ENCODE measurements at places on chromosomes 3 and 15.

DNA sequence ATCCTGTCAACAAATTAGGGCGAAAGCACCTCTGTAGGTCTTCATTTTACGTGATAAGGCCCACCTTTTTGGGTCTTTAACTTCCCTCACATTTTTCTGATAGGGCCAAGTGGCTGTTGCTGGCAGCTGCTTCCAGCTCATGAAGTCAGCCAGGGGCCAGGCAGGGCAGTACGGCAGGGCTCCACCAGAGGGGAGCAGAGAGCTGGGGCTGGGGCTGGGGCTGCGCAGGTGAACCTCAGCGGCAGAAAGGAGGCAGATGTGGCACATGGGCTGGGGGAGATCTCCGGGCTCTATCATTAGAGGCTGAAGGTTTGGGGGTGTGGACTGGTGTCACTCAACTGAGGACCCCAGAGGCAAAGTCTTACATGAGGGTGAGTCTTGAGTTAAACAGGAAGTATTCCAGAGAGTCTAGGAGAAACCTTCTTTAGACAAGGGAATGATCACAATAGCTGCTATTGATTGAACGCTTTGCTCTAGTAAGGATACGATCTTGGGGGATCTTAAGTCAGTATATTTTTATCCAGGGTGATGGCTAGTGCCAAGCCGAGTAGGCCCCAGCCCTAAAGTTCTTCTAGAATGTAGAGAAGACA lies 62.8 kb upstream of the MEX3B start:
- peak; percentile 19 for DNase-seq

GRCh38 chr3:33929813-33930212 lies 131.4 kb downstream of the PDCD6IP start:
- no peak for DNase-seq

GRCh38 chr3:123536153-123536895 lies 48.5 kb downstream of the HACD2 start:
- no peak for DNase-seq

DNA sequence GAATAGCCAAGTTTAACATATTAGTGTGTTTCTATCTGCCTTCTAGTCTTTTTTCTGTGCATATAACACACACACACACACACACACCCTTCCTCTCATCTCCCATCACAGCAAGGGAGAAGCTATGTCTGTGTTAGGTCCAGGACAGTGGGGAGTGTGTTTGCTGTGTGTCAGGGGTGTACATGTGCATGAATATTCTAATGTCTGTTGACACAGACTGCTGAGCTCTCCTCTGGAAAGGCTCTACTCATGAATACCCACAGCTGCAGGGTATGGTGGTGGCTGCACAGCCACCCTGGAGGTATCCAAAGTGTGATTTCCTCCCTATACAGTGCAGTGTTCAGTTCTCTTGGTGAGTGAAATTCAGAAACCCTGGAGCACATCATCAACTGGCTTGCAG lies 42.9 kb downstream of the ARNT2 start:
- no peak for DNase-seq

DNA sequence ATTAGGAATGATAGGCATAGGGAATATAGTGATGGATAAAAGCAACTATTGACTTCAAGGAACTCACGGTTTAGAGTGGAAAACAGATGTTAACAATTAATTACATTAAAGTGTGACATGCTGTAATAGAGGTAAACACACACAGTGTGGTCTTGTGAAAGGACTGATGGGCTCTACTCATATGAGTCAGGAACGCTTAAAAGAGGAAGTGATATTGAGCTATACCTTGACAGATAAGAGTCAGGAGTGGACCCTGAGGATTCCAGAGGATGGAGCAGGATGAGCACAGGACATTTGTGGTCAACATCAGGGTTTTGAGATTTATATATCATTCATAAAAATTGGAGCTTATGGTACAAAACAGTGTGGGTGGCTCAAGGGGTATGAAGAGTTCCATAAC lies 11.0 kb downstream of the EXOG start:
- DNase-seq = no peak

DNA sequence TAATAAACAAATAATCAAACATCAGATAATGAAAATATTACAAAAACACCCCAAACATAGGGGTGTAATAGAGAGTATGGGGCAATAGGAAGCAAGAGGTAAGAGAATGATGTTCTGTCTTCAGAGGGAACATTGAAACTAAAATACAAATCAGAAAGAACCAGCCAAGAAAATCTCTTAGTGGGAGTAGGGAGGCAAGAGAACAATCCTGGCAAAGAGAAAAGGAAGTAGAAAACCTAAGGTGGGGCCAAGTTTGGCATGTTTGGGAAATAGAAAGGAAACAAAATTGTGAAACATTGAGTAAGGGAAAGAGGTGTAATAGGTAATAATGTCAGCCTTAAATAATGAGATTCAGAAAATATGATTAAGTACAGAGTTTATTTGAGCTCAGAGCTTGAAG lies 467.1 kb downstream of the RBMS3 start:
- no peak for DNase-seq

GRCh38 chr3:100352296-100353231 lies 18.0 kb downstream of the NIT2 start:
- no peak for DNase-seq

- DNase-seq = no peak
Observed at GRCh38 chr3:49701388-49702077, 12.2 kb downstream of the RNF123 start.

DNA sequence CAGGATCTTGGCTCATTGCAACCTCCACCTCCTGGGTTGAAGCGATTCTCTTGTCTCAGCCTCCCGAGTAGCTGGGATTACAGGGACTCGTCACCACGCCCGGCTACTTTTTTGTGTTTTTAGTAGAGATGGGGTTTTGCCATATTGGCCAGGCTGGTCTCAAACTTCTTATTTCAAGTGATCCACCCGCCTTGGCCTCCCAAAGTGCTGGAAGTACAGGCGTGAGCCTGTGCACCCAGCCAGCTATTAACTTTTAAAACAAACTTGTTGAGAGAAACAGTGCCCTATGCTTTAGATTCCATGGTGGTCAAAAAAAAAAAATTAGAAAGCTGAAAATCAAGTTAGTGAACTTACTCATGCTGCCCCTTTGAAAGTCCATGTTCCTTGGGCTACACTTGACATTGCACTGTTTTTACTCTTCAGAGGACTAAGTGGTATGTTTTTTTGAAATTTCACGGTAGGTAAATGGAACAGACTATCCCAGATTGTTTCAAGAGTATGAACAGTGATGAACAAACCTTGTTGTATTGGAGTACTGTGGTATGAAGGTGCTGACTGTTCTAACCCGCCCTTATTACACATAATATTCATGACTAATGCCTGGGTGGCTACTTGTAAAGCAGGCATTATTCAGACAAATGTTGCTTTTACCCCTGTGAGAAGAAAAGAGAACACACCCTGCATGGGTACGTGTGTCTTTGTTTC lies 206.9 kb downstream of the KLHL25 start:
- DNase-seq = no peak

- DNase-seq = no peak
Observed at GRCh38 chr3:45017821-45018220, 8.3 kb upstream of the CLEC3B start.

DNA sequence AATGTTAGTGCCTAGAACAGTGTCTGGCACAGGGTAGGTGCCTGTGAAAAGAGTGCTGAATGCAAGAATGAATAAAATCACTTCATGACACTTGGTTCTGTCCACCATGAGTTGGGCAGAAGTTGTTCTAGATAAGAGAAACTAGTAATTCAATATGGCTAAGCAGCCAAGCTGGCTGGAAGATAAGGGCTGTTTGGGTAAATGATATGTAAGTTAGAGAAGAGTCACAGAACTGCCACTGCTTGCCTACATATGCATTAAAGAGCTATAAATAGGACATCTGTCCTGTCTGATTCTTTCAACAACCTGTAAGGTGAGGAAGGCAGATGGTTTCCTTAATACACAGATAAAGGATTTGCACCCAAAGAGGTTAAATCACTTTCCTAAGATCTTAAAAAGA lies 13.1 kb downstream of the MTMR10 start:
- no peak for DNase-seq

- DNase-seq = no peak
Observed at GRCh38 chr3:132803889-132804288, 81.7 kb upstream of the NPHP3 start.

DNA sequence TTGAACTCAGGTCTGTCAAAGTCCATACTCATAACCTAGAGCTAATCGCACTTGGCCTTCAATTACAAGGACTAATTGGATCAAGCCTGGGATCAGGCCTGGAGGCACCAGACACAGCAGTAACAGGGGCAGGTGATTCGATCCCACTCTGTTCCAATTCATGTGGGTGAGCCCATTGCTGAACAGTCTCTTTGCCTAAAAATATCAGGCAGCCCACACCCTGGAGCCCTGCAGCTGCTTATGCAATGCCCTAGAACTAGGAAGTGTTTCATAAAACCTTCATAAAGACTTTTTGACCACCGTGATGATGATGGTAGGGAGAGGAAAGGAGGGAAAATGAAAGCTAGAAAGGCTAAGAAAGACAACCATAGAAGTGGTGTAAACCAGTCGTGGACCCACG lies 47.8 kb upstream of the NEO1 start:
- no peak for DNase-seq

DNA sequence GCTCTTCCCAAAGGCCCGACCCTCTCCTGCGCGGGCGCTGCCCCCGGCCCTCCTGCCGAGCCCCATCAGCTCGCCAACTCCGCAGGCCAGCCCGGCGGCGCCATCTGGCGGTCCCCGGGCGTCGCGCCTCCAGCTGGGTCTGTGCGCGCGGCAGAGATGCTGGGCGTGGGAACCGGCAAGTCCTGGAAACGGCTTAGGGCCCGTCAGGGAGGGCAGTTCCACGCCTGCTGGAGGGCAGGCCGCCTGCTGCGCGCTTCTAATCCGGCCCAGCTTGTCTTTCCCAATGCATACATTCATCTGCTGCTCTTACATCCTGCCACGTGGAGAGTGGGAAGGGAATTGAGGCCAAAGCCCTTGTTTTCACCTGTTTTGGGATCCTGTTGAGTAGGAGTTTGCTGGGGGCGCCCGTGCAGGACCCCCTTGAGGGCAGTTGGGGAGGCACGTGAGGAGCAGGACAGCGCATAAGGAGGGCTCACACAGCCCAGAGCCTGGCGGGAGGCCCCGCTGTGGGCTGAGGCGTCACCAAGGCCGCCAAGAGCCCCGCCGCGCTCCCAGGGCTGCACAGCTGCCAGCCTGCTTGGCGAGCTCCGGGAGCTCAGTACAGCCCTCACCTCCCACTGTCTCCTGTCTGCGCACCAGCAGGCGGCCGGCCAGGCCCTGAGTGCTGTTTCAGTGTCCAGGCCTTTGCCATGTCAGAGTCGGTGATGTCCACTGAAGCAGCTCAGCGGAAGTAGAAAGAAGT lies 165.6 kb downstream of the NSMCE3 start:
- no peak for DNase-seq

GRCh38 chr3:54065140-54065539 lies 57.2 kb upstream of the CACNA2D3 start:
- DNase-seq = no peak

DNA sequence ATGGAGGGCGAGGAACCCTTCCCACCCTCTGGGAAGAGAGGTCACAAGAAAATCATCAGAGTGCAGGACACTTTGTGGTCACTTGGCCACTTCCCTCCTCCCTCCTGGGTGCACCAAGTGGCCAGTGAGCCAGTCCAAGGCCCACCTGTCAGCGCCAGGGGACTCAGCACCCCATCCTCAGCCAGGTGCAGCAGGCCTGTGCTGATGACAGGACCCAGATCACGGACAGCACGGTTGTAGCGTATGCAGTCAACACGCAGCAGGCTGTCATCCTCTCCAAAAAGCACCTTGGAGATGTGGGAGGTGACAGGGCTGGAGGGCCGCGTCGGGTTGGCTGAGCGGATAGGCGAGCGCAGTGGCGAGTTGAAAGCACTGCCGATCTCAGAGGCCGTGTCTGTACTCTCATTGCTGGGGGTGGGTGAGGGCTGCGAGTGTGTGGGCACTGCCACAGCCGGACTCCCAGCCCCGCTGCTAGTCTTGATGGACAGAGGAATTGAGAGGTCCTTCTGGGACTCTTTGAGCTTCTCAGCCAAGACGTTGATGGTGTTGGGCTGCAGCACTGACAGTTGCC lies 41.5 kb downstream of the SEMA3G start:
- no peak for DNase-seq

DNA sequence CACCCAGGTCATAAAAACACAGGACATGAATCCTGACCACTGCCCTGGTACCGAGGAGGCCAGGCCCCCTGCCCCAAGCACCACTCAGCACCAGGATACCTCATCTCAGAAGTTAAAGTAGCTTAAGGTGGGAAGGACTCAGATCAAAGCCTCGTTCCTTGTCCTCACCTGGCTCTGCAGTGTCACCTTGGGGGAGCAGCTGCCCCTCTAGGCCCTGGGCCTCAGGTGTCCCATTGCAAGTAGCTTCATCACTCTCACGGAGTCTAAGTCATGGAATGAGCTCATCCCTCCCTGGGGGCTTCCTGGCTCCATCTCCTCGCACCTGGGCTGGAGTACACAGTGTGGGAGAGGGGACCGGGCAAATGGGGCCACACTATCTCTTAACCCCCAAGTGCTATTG lies 148.0 kb downstream of the TPRA1 start:
- no peak for DNase-seq

DNA sequence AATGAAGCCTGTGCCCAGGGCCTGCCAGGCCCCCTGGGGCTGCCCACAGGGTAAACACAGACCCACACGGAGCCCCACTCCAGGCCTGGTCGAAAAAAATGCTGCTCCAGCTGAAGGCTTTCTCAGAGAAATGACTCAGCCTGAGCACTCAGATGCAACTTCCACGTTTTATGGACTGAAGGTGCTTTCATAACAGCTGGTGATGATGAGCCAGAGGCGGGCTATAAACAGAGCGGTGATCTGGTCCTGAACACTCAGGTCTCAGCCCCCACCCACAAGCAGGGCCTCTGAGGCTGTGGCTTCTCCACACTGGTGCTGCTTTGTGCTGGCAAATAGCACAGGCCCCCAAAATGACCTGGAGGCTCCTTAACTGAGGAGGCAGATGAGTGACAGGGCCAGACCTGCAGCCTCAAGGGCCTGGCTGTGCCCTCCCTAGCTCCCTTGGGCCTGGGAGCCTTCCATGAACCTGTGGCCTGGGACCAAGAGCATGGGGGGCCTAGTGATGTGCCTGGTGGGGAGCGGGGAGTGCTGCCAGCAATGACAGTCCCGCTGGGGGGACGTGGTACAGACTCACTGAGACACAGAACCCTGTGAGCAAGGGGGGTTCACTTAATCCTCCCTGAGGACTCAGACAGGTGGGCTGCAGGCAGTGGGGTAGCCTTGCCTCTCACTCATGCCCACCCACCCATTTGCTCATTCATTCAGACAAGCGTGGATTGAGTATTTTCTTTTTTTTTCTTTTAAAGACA lies 23.0 kb upstream of the FURIN start:
- no peak for DNase-seq

DNA sequence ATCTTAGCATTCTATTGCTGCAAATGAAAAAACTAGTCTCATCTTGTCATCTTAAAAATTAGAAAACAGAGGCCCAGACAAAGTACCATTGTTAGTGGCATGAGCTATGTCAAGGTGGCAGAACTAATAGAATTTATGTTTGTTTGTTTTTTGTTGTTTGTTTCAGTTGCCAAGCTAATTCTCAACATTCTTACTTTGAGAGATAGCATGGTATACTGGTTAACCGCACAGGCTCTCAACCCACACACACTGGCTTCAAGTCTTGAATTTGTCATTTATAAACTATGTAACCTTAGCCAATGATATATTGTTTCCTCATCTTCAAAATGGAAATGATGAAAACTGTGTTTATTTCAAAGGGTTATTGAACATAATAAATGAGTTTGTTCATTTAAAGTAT lies 367.6 kb upstream of the PLSCR5 start:
- no peak for DNase-seq

- no peak for DNase-seq
Observed at GRCh38 chr3:140166861-140167599, 232.0 kb downstream of the CLSTN2 start.

GRCh38 chr3:88003115-88003755 lies 55.6 kb downstream of the CGGBP1 start:
- DNase-seq = no peak

- DNase-seq = no peak
Observed at GRCh38 chr15:62413153-62413552, 248.1 kb upstream of the C2CD4B start.

All from stimulated activated CD8-positive, alpha-beta memory T cell treated with anti-CD3 and anti-CD28 coated beads, Interleukin-2, amount 100 ng/mL, for 1 hour (primary cell).